ENCODE measurements at places on chromosomes 4 and X.

- DNase-seq = peak; percentile 18
Observed at GRCh38 chr4:99610605-99611175, 36.1 kb downstream of the MTTP start.

DNA sequence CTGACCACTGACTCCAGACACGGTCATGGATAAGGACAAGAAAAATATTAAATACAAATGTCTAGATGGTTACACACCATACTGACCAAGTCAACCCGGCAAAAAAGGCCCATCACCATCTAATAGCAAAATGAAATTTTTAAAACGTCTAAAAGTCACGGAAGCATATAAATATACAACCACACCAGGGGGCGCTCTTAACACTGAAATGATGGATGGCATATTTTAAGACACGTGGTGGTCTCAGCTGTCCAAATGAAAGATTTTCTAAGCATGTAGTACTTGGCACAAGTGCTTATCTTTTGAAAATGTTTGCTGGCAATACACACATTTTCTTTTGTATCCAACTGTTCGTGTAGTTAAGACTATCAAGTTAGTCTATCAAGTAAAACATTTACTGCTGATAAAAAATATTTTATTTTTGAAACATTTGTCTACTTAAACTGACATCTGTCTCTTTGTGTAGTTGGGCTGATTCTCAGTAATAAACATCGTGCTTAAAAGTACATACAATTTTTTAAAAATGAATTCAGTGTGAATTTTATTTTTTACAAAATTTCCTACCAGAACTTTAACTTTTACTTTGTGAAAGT, 64.6 kb downstream of the COX7B2 start:
- peak; percentile 49 for DNase-seq

DNA sequence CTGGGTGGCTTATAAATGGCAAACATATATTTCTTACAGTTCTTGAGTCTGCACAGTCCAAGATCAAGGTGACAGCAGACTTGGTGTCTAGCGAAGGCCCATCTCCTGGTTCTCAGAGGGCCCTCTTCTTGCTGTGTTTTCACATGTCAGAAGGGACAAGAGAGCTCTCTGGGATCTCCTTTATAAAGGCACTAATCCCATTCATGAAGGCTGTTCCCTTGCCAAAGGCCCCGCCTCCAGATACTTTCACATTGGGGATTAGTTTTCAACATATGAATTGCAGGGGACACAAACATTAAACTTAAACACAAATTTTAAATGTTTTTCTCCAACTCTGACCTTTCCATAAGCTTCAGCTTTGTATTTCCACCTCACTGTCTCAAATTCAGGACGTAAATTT, 1135.0 kb upstream of the TENM3 start:
- DNase-seq = no peak

GRCh38 chrX:70423936-70424675, 992 bp downstream of the GDPD2 start:
- DNase-seq = no peak

DNA sequence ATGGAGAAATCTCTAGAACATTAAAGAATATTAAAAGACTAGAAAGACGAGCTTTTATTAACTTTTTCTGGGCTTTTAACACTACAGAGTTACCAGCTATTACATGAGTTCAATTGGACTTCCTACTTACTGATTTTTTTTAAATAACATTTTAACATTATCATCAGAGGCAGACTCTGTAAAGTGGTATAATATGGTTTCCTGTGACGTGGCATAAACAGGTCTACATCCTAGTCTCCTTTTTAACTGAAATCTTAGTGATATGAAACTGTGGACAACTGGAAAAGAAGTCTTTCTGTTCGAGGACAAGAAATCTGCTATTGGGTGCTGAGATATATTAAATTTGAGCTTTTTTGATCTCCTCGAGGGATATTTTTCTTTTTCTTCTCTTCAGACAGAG, 48.7 kb upstream of the ABCG2 start:
- DNase-seq = no peak

GRCh38 chr4:186563761-186564160, 8.4 kb upstream of the MTNR1A start:
- DNase-seq = no peak

GRCh38 chr4:61773655-61774245, 573.6 kb downstream of the ADGRL3 start:
- no peak for DNase-seq

- DNase-seq = peak; percentile 48
Observed at GRCh38 chr4:159483782-159484741, 381.2 kb downstream of the RAPGEF2 start.

DNA sequence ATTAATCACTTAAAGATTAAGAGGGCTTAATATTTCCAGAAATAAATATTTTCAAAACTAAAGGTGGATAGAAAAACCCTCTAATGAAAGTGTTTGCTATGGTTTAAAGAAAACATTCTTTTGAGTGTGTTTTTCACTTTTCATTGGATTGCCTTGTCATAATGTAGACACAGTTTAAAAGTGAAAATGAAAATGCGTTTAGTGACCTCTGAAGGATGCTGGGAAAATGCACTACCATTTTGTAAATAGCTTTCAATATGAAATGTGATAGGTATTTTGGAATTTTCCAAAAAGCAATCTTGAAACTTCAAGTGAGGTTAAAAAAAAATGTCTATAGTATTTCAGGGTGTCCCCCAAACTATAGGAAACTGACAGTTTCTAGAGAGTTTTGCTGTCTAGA, 642.2 kb downstream of the C4orf33 start:
- no peak for DNase-seq

DNA sequence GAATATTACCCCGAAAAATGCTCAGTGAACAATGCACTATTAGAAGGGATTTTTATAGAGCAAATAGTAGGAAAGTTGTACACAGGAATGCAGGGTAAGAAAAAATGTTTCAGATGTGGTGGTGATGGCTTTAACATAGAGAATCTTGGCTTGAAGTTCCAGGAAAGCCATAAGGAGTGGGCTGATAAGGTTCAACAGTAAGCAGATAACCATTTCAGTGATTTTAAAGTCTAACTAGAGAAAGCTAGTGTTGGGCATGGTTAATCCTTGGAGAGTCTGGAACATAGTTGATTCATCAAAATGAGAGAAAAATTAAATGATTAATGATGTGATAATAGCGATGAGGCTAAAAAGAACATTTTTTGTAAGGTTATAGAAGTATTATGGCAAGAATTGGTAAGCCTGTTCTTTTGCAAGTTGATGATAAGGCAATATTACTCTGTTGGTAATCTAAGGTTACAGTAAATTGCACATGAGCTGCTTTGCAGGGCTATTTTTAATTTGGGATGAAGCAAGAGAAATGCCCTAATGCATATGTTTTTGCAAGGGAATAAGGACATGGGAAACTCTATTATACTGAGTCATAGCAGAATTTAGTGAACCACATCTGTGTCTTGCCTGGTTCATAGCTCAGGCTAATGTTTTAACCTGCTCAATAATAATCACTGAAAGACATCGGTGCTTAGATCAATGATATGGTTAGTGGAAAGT, 44.3 kb downstream of the GALNTL6 start:
- peak; percentile 44 for DNase-seq

DNA sequence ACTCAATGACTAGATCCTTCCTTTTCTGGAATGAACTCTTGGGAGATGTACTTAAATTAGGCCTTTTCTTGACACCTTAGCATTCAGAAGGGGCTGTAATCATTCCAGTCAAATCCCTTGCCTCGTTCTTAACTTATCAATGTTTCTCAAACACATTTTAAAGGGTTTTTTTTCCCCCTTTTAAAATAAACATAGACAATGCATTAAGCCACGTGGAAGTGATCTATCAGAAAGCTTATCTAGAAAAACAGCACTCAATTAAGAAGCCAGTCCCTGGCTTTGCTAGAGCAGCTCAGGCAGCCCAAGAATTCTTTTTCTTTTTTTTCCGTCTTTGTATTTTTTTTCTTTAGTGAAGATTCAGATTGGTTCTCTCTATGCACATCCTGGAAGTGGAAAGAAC, 118.2 kb downstream of the PCDH7 start:
- no peak for DNase-seq
